ENCODE measurements at places on chromosomes 4 and X. TPM values are rescaled to one million over a fixed set of nuclear protein-coding genes. Genes with fewer than 3 reads are reported as not detected.

The PDZD4 gene
- total RNA-seq = 0.26 TPM

The NDNF gene
- total RNA-seq = 10.0 TPM

GRCh38 chr4:173565281-173565680, 35.3 kb upstream of the HAND2 start:
- H3K27me3 ChIP-seq = no peaks in the 10 kb centered on the region
- H3K4me3 ChIP-seq = no peak overlapping the region
- H3K27ac ChIP-seq = no peak overlapping the region
- no peaks in the 10 kb centered on the region for H3K36me3 ChIP-seq

DNA sequence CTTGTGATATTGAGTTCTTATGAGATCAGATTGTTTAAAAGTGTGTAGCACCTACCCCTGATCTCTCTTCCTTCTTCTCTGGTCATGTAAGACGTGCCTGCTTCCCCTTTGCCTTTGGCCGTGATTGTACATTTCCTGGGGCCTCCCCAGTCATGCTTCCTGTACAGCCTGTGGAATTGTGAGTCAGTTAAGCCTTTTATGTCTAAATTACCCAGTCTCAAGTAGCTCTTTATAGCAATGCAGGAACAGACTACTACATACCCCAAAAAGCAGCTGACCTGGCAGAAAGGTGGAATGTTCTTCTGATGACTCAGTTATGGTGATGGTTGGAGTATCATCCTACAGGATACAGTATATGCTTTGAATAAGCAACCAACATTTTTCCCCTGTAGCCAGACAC, 11.4 kb upstream of the MCUB start:
- no peak overlapping the region for H3K4me3 ChIP-seq
- H3K27ac ChIP-seq = no peak overlapping the region
- H3K27me3 ChIP-seq = no peaks in the 10 kb centered on the region
- no peaks in the 10 kb centered on the region for H3K4me1 ChIP-seq

GRCh38 chrX:6826856-6827255, 291.9 kb upstream of the VCX3A start:
- H3K4me1 ChIP-seq = no peaks in the 10 kb centered on the region
- H3K4me3 ChIP-seq = no peak overlapping the region
- no peaks in the 10 kb centered on the region for H3K36me3 ChIP-seq

DNA sequence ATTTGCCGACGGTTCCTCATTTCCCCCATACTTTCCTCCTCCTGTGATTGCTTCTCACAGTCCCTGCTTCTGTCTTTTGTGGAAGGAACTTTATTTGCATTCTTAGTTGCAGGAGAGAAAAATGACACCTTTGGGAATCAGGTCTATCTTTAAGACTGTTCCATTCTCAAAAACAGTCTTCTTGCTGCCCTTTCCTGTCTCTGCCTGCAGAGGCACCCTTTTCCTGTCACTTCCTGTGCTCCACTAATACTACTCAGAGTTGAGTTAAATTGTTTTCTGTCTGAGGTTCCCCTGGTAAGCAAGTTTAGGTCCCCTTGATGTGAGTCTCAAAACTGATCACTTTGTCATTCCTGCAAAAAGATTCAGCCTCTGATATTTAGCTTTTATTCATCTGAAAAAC, 208.8 kb upstream of the CLNK start:
- H3K4me3 ChIP-seq = no peak overlapping the region
- DNase-seq = no peak
- H3K36me3 ChIP-seq = no peaks in the 10 kb centered on the region
- H3K27me3 ChIP-seq = no peaks in the 10 kb centered on the region
- no peak overlapping the region for H3K27ac ChIP-seq

- no peaks in the 10 kb centered on the region for H3K4me1 ChIP-seq
- H3K4me3 ChIP-seq = no peak overlapping the region
- H3K36me3 ChIP-seq = no peaks in the 10 kb centered on the region
These were observed 201.5 kb upstream of the PITX2 start for GRCh38 chr4:110824344-110824743.

GRCh38 chr4:102299354-102300107, 45.8 kb downstream of the SLC39A8 start:
- no peak overlapping the region for H3K4me3 ChIP-seq
- DNase-seq = peak; percentile 64
- H3K4me1 ChIP-seq = no peaks in the 10 kb centered on the region
- H3K36me3 ChIP-seq = no peaks in the 10 kb centered on the region

GRCh38 chrX:106995678-106996077, 4.3 kb downstream of the MORC4 start:
- no peak overlapping the region for H3K4me3 ChIP-seq
- H3K4me1 ChIP-seq = no peaks in the 10 kb centered on the region
- no peak overlapping the region for H3K27ac ChIP-seq
- H3K36me3 ChIP-seq = no peaks in the 10 kb centered on the region

Measured in fibroblast of lung (primary cell).